ENCODE measurements at places on chromosomes 2 and 18. TPM values are rescaled to one million over a fixed set of nuclear protein-coding genes. Genes with fewer than 3 reads are reported as not detected.

GRCh38 chr2:36704475-36705150 is 8.1 kb downstream of the VIT start:
- no peak for DNase-seq

- no peak for DNase-seq
Measured at GRCh38 chr2:101827246-101827645, 129.7 kb downstream of the MAP4K4 start.

GRCh38 chr2:8648441-8649213 is 33.2 kb upstream of the ID2 start:
- DNase-seq, result no peak

DNA sequence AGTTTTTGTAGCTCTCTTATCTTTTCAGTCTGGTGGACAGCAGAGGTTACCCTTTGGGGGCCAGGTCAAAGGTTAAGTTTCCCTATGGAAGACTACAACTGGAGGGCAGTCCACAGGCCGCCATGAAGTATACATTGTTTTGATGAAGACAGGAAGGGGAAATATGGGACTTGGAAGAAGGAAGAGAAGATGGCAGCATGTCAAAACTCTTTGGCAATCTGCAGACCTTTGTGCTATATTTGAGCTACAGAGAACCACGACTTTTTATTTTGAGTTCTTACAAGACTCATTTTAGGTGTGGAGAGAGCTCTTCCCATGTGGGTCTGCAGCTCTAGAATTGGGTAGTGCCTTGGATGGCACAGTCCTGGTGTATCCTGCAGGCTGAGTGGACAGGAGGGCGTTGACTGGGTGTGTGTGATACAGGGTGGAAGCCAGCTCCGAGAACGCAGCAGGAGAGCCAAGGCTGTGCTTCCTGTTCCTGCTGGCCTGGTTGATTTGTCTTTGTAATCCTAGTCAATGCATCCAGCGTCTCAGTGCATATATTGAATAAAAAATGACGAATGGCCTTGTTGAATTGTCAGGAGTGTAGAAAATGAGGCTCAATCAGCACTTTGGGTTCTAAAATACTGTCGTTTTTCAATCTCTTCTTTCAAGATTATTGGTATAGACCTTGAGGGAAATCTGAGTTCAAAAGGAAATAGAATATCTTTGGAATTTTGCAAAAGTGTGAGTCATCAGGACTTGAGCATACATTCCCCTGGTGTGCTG is 11.5 kb downstream of the ITGA6 start:
- no peak for DNase-seq

DNA sequence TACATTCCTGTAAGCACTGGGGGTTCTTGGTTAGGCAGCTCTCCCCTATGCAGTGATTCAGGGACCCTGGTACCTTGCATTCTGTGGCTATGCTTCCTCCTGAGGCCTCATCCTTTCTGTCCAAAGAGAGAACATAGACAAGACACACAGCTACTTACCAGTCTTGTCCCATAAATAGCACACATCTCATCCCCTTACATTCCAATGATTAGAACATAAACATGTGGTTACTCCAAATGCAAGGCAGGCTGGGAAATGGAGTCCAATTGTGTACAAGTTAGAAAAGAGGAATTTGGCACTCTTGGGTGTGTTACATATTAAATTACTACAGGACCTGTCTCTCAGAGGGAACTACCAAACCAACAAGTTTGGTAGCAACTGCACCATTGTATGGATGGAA is 171.3 kb downstream of the ARHGAP15 start:
- DNase-seq, result no peak

- no peak for DNase-seq
Measured at GRCh38 chr2:56227811-56228210, 44.0 kb downstream of the CCDC85A start.

SCYGR4 gene
- not detected for total RNA-seq

DNA sequence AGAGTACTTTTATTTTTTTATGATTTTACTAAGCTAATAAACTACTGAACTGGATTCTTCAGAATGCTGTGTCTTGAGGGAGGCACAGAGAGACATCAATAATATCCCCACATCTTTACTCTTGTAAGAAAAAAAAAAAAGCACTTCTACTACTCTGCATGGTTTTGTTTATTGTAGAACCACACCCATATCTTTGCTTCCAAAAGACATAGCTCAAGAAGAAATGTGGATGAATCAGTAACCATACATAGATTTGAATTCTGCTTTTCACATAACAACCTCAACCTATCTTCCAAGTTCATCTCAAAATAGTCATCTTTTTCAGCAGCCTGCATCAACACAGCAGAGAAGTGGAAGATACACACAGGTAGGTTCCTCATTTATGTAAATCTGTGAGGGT is 12.2 kb upstream of the COL5A2 start:
- DNase-seq, result no peak

- DNase-seq, result no peak
Measured at GRCh38 chr18:21183670-21184069, 58.4 kb upstream of the GREB1L start.

RTP5 gene
- total RNA-seq, result not detected

DNA sequence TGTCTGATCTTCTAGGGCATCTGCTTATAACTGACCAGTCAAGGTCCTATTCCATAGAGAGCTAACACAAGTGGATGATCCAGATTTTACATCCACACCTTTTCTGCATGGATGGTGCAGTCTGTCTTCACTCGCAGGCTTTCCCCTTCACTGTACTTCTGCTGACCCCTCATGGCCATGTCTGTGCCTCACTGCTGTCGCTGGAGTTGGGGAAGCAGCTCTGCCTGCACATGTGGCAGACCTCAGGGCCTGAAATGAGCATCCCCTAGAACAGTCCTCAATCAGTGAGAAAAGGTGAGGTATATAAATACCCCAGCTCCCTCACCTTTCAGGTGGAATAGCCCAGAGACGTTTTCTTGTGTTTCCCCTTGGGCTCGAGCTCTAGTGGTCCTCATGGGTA is 233.8 kb downstream of the ANKRD36B start:
- DNase-seq, result peak; percentile 41

- DNase-seq, result no peak
Measured at GRCh38 chr2:222495388-222495787, 71.0 kb downstream of the SGPP2 start.

GRCh38 chr2:126643431-126643830 is 12.5 kb upstream of the GYPC start:
- no peak for DNase-seq

CCL20 gene
- total RNA-seq, result 5.3 TPM

- no peak for DNase-seq
Measured at GRCh38 chr2:173282795-173283545, 71.7 kb upstream of the CDCA7 start.

DNA sequence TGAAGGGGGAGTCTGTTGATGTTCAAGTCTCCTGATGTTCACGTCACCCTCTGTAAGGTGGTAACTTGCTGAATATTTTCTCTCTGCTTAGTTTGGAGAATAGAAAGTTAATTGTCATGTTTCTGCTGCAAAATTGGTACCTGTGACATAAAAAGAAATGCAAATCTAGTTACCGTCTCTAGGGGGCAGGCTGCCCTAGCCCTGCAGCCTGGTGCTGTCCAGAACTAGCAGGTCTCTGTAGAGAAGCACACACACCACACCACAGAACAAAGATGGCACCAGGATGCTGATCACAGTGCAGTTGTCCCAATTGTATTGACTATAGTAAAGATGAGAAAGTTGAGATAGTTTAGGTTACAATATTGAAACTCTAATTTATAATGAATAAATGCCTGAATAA is 47.0 kb downstream of the SLC9A4 start:
- DNase-seq, result peak; percentile 17

SDC1 gene
- total RNA-seq, result 0.11 TPM

DNA sequence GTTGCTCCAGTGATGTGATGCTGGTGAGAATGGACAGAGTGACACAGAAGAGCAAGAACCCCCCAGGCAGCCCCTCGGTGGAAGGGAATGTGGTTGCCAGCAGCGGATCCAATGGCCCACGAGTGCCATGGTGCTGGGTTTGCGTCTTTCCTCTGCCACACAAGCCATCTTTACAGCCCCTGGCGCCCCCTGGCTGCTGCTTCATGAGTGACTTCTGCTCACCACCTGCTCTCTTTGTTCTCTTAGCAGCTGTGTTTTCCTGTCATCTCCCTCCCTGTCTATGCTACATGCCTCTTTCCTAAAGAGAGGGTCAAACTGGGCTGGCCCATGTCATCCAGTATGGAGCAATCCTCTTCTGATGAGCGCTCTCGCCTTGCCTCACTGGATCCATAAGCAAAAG is 300.0 kb upstream of the SMIM21 start:
- no peak for DNase-seq

GRCh38 chr2:144268036-144268678 is 251.8 kb downstream of the ZEB2 start:
- DNase-seq, result no peak

GRCh38 chr2:88627055-88627855 is at the start of gene EIF2AK3:
Gene EIF2AK3 (minus strand): TSS chr2:88627464. CDS start chr2:88627274, 190 bp downstream.
- DNase-seq, result peak; percentile 90

GRCh38 chr2:235575431-235575830 is 81.6 kb downstream of the AGAP1 start:
- DNase-seq, result no peak

DNA sequence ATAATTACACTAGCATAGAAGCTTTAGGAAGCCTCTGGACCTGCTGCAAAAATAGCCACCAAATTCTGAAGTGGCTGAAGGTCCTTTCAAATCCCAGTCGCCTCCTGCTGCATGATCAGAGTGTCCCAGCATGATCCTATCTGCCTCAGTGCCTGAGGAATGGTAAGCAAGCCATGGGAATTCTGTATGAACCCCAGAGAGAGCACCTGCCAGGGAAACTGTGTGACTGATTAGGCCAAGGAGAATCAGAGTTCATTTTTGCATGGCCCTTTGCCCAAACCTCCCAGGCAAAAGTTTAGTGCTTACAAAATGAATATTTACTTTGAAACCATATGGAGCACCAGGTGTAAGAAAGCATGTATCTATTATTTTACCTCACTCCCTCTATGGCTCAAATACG is 221.4 kb downstream of the ARL4C start:
- DNase-seq, result no peak

COL4A3 gene
- total RNA-seq, result not detected

GRCh38 chr2:109260886-109261700 is 132.1 kb downstream of the SH3RF3 start:
- no peak for DNase-seq

CENPA gene
- 26.9 TPM for total RNA-seq

DNA sequence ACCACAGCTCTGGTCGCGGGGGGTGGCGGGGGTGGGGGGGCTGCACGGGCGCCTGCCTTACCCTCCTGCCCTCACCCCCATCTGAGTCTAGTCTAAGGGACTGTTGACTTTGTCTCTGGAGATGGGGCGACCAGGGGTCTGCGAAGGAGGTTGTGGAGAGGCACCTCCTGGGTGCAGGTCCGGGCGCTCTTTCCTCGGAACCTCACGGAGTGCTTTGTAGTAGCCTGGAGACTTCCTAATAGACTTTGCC is 141.3 kb downstream of the MEIS1 start:
- no peak for DNase-seq

CDKL4 gene
- total RNA-seq, result not detected

DNA sequence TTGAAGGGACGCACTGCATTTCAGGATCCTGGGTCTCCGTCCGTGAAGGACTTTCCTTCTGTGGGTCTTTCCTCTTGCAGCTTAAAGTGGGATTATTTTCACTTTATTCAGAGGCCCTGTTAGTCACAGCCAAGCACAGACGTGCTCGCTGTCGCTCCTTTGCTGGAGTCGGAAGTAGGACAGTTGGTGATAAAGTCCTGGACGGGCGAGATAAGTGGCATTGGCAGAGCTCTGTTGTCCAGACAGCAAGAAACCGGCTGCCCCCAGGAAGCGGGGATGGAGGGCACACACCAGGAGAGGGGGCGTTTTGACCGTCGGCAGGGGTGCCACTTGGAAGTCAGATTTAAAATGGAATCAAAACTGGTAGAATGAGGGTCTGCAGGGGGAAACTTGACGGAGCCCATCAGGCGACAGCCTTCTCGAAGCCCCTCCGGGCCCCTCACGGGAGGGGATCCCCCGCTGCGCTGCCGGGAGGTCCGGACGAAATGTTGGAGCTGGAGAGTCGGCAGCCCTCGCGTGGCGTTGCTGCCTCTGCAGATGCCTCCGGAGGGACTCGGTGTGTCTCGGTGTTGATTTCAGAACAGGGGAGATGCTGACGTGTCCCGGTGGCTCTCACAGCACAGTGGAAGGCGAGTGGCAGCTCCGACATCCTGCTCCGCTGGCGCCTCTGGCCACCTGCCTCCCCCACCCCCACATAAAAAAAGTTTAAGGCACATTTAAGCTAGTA is 124.2 kb downstream of the NFATC1 start:
- DNase-seq, result peak; percentile 71

LIMS3 gene
- total RNA-seq, result 1.1 TPM

DNA sequence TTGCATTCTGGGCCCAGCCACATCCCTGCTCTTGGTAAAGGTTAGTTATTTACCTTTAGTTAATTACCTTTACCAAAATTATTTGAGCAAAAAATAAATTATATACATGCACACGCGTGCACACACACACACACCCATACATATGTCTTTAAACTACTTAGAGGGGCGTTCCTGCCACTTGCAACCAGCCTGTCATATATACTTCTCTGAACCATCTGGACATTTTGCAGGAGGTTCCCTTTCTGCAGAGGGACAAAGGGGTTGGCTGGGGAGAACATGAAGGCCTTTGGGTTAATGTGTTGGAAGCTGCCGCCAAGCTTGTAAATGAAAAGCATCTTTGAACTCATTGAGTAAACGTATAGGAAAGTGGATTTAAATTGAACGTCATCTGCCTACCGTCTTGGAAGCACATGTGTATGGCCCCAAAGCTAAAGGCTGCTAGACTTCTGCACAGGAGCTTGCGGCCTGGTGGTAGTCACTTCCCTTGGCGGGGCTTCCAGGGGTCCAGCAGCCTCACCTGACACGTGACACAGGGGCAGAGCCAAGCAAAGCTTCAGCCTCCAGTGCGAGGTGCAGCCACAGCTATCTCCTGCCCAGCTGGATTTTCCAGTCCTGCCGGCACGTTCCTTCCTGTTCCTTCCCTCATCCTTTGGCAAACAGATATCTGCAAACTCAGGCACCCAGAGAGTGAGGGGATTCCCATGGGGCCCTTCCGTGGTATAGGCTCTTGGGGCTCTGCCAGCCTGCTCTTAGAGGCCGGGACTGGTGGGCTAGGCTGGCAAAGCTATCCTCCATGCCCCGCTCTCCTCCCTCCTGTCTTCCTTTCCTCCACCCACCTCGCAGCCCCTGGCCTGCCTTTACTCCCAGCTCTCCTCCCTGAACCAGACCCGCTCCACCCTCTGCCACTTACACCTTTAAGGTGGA is 46.1 kb downstream of the SERTAD2 start:
- no peak for DNase-seq

- DNase-seq, result no peak
Measured at GRCh38 chr18:48982266-48982665, 31.5 kb upstream of the SMAD7 start.

- DNase-seq, result no peak
Measured at GRCh38 chr2:27803046-27803445, 31.5 kb downstream of the MRPL33 start.

GRCh38 chr2:104790100-104790811 is 63.7 kb upstream of the POU3F3 start:
- no peak for DNase-seq

DNA sequence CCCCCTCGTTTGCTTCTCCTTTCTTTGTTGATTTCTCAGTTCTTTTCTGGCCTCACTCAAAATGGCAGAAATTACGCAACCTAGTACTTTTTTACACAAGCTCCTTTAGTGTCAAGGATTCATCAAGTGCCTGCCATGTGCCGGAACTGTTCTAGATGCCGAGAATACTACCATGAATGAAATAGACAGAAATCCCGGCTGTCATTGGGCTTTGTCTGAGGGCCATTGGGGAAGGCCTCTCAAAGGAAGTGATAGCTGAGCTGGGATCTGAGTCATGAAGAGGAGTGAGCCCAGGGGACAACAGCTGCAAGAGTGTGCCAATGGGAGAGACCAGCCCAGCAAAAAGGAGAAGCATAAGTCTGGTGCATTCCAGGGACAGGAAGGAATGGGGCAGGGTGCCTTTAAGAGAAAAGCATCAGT is 34.3 kb upstream of the PPP1CB start:
- no peak for DNase-seq

NOL4 gene
- total RNA-seq, result not detected

APOB gene
- total RNA-seq, result not detected
